Activated gamma-delta T cell treated with Interleukin-2 at 50 U/mL for 16 hours (primary cell): ENCODE measurements at places on chromosomes 2 and 18.

- no peak for DNase-seq
Observed at GRCh38 chr2:176024083-176024482, 22.0 kb upstream of the LNPK start.

DNA sequence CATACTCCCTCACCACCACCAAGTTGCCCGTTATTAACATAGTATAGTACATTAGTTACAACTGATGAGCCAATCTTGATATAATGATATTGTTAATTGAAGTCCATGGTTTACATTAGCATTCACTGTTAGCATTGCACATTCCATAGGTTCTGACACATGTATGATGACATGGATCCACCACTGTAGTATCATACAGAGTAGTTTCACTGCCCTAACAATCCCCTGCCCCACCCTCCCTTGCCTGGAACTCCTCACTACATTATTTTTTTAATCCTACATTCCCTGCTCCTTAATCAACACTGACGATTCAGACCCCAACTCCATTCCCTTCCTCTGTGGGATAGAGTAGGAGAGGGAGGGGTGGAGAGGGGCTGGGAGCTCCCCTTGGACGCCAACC lies 20.2 kb upstream of the ST3GAL5 start:
- no peak for DNase-seq

DNA sequence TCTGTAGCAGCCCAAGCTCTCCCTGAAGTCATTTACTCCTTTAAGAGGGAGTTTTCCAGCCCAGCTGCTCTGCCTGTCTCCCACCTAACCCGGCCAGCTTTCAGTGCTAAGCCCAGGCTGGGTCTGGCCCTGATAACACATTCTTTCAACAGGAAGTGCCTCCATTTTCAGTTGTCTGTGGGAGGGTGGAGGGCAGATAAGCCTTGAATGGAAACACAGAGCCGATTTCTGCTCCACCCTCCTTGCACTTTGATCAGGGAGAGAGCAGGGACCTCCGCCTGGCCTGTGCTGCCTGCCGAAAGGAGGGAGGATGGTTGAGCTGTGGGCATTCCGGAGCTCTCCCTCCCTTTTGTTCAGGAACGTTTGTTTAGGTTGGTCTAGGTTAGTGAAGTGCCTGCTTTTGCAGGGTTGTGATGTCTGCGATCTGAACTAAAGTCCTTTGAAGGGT lies 24.8 kb downstream of the GATA6 start:
- no peak for DNase-seq

- no peak for DNase-seq
Observed at GRCh38 chr18:37429791-37430190, 135.8 kb downstream of the CELF4 start.

DNA sequence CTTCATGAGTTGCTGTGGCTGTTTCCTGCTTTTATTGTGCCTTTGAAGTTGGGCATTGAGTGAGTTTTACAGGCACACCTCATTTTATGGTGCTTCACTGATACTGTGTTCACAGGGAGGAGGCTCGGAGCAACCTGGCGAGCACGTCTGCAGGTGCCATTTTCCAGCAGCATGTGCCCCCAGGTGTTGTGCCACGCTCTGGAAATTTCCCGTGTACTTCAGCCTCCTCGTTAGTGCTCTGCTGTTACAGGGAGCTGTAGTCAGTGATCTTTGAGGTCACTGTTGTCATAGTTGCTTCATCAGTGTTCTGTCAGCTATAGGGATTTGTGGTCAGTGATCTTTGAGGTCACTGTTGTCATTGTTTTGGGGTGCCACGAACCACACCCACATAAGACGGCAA lies 20.1 kb downstream of the CTDP1 start:
- DNase-seq: no peak

GRCh38 chr2:239035997-239036731 lies 188.3 kb downstream of the TWIST2 start:
- no peak for DNase-seq

DNA sequence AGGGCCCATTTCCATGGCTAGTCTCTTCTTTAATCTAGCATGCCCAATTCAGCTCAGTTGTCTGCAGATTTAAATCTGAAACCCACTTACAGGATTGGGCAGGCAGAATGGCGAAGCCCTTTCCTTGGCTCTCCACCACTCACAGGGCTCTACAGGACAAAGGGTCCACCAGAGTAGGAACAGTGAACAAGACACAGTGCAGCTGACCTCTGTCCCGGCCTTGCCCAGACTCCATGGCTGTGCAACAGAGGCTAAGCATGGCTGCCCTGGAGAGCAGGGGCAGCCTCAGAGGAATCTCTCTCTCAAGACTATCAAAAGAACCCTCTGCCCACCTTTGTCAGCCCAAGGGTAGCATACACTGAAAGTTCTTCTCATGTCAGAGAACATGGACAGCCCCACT lies 9.7 kb upstream of the ATP6V1B1 start:
- no peak for DNase-seq

DNA sequence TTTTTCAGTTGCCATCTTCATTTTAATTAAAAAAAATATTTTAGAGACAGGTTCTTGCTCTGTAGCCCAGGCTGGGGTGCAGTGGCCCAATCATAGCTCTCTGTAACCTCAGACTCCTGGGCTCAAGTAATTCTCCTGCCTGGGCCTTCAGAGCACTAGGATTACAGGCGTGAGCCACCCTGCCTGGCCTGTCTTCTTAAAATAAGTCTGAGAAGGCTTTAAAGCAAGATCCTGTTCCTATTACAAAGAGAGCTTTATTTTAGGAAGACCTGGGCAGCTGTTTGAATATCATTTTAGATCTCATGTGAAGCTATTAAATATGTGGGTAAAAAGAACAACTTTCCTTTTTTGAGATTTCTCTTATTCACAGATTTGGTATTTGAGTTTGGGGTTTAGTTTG lies 1.5 kb downstream of the FAM228A start:
- DNase-seq: no peak

- no peak for DNase-seq
Observed at GRCh38 chr2:69755862-69756467, 14.0 kb downstream of the ANXA4 start.

DNA sequence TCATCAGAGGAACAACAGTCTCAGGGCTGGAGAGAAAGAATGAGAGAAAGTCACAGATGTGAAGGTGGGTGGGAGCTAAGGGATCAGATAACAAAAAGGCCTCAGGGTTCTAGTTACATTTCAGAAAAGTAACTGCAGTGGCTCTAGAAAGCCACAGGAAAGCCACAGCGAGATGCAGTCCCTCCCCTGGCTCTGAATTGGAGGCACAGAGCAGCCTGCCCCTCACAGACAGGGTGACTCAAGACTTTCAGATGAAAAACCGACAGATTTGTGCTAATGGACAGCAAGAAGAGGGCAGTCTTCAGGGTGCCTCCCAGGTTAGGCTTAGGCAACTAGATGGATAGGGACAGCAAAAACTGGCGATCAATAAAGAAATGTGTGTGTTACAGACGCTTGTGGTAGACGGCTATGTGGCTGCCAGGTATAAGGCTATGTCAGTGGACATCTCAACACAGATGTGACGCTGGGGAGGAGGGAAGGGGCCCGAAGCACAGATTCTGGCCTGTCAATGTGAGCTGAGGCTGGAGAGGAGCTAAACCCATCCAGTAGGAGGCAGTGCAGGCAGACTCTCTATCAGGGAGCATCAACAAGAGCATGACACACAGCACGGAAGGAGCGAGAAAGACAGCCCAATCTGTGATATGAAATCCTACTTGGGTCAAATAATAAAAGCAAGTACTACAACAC lies 26.2 kb downstream of the UNC50 start:
- DNase-seq: peak; percentile 31

DNA sequence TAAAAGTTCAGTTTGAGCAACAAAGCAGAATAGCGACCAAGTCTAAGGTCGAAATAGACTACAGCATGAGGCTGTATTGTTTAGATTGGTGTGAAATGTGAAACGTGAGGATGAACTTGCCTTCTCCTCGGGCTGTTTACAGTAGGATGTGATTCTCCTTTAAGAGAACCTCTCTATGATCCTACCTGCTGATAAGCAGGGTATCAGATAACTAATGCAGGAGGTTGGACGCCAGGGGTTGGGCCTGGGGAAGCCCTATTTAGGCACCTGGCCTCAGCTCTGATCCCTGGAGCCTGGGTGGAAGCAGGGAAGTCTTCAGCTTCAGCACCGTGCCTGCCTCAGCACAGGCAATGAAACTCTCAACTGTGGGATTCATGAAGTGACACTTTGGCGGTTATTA lies 11.4 kb downstream of the CRYGD start:
- no peak for DNase-seq
